Panc1 (cell line): ENCODE measurements at places on chromosomes 1 and 21. TPM values are rescaled to one million over a fixed set of nuclear protein-coding genes. Genes with fewer than 3 reads are reported as not detected.

The EXO1 gene
- total RNA-seq: 26.3 TPM

The TNFRSF25 gene
- total RNA-seq: 7.0 TPM

The PSMA5 gene
- 118 TPM for total RNA-seq

The OSCP1 gene
- 5.5 TPM for total RNA-seq

The IFI44L gene
- total RNA-seq: 0.10 TPM

The CRNN gene
- not detected for total RNA-seq

The DDI2 gene
- 27.7 TPM for total RNA-seq

The PTPN14 gene
- total RNA-seq: 209 TPM

The NES gene
- total RNA-seq: 56.3 TPM

The LCE1E gene
- total RNA-seq: not detected
